ENCODE measurements at places on chromosomes 1 and 21. TPM values are rescaled to one million over a fixed set of nuclear protein-coding genes. Genes with fewer than 3 reads are reported as not detected.

Gene KCNN3
- polyA plus RNA-seq: 2.8 TPM

Gene TGFB2
- polyA plus RNA-seq: 12.8 TPM

Gene CD247
- 0.49 TPM for polyA plus RNA-seq

Gene MIA3
- polyA plus RNA-seq: 72.8 TPM

Gene EPHA8
- polyA plus RNA-seq: 1.2 TPM

Gene FLG2
- polyA plus RNA-seq: 0.11 TPM

Gene NRAS
- polyA plus RNA-seq: 66.3 TPM

Gene SPOCD1
- 0.24 TPM for polyA plus RNA-seq

Gene KLHDC9
- polyA plus RNA-seq: 15.9 TPM

Gene S100A8
- 15.2 TPM for polyA plus RNA-seq

Gene AMIGO1
- 9.1 TPM for polyA plus RNA-seq

Gene SIM2
- polyA plus RNA-seq: 31.9 TPM

Gene CYP4Z1
- polyA plus RNA-seq: 0.77 TPM

Gene FHAD1
- 3.9 TPM for polyA plus RNA-seq

Gene OR2L13
- 0.03 TPM for polyA plus RNA-seq
